Fibroblast of mammary gland (primary cell): ENCODE measurements at places on chromosomes 2 and 18.

- no peak for DNase-seq
Observed at GRCh38 chr2:80568011-80568410, 263.5 kb upstream of the LRRTM1 start.

- DNase-seq = no peak
Observed at GRCh38 chr2:130911996-130912395, 75.3 kb downstream of the ARHGEF4 start.

DNA sequence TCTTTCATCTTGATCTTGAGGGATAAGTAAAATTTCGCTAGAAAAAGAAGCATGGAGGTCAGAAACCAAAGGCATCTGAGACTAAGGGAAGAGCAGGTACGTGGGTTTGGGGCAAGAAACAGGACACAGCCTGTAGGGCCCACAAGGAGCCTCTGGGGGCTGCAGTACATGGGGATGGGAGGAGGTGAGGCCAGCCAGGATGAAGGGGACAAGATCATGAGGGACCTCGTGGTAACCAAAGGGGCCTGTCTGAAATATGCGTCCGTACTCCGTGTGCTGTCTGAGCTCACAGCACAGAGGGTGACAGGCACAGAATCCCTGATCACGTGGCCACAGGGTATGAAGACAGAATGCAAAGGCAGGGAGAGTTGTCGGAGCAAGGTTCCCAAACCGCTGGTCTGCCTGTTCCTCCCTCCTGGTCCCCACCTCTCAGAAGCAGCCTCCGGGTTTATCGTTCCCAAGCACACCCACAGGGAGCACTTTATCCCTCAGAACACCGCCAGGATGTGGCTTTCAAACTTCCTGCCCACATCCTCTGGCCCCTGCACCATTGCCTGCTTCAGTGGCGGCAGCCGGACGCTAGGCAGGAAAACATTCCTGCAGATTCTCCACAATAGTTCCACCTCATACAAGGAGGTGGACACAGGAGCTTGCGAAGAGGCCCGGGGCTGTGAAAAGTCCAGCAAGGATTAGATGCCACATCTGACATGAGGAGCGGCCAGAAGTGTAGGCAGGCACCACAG is 12.0 kb downstream of the TMEM163 start:
- no peak for DNase-seq

DNA sequence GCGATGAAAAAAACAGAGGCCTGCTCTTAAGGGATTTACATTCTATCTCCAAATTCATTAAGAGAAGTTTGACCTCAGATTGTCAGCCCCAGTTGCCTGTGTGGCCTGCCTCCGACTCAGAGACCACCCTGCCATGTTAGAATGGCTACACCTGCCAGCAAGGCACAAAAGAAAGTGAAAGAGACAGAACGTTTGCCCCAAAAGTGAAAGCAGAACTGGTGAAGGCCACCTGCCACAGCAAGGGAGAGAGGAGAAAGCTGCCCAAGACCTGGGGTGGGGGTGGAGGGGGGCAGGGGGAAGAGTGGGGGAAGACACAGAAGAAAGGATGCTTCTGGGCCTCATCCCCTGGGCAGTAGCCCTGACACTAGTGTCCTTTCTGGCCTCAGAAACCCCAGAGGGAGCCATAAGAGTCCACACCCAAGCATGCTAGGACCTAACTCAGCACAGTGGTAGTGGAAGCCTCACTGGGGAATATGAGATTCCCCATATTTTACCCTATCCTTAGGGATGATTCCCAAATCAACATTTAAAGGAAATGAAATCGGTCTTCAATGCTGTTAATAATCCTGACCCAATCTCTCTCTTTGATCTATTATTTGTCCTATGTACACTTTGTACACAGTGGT is 389.7 kb downstream of the TXNL1 start:
- no peak for DNase-seq

GRCh38 chr18:75810961-75811551 is 383.6 kb upstream of the SMIM21 start:
- DNase-seq = no peak

DNA sequence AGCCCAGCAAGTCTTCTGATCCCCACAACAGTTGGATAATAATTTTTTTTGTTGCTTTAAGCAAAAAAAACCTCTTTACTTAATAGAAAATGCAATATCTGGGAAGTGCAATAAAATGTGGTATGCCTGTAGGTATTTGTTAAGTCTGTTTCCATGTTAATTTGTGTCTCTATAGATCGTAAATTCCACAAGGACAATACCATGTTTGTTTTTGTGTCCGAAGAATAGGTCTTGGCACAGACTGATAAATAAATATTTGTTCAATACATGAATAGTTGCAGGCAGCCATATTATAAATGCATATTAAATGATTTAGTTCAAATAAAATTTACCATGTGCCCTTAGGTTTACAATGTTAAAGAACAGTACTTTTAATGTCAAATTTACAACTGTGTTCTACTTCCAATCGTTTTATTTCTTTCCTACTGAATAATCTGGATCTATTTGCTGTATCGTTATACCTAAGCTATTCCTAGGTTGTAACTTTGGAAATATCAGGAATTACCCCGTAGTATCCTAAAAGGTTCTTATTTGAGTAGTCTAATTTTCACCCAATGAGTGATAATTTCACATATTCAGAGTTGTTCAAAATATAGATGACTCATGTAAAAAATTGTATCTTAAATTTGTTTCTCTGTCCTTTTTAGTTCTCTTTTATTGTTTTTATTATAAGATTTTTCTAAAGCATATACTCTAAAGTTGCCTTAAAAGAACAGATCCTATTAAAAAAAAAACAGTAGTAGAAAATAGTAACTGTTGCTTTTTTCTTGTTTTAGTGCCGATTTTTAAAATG is 151.8 kb downstream of the EHBP1 start:
- no peak for DNase-seq

DNA sequence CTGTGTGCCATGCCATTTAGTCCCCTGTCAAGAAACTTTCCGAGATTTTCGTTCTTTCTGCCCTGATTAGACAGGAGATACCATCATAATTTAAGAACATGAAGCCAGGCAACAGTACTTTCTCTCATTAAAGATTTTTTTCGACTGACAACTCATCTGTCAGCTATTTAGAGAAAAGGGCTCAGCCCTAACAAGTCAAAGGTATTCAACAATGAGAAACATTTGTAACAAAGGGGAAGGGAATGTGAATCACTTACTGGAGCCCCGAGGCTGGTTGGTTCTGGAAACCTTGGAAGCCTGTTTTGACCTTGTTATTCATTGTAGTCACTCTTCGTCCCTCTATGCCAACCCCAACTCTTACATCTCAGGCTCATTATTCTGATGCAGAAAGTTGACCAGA is 199.4 kb downstream of the SPP2 start:
- DNase-seq = peak; percentile 66

DNA sequence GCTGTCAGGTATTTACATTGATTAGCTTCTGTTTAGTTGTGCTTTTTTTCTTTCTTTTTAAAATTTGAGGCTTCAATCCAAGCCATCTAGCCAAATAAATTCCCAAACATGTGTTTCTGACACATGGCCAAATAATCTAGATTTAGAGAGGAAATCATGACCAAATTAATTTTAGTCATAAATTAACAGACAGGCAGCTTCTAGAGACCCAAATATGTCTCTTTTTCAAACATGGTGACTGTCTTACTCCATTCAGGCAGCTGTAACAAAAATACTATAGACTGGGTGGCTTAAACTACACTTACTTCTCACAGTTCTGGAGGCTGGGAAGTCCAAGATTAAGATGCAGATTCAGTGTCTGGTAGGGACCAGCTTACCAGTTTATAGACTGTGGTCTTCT is 23.2 kb upstream of the NAB1 start:
- DNase-seq = no peak

- DNase-seq = no peak
Observed at GRCh38 chr18:2654928-2655177, 673 bp upstream of the SMCHD1 start.

DNA sequence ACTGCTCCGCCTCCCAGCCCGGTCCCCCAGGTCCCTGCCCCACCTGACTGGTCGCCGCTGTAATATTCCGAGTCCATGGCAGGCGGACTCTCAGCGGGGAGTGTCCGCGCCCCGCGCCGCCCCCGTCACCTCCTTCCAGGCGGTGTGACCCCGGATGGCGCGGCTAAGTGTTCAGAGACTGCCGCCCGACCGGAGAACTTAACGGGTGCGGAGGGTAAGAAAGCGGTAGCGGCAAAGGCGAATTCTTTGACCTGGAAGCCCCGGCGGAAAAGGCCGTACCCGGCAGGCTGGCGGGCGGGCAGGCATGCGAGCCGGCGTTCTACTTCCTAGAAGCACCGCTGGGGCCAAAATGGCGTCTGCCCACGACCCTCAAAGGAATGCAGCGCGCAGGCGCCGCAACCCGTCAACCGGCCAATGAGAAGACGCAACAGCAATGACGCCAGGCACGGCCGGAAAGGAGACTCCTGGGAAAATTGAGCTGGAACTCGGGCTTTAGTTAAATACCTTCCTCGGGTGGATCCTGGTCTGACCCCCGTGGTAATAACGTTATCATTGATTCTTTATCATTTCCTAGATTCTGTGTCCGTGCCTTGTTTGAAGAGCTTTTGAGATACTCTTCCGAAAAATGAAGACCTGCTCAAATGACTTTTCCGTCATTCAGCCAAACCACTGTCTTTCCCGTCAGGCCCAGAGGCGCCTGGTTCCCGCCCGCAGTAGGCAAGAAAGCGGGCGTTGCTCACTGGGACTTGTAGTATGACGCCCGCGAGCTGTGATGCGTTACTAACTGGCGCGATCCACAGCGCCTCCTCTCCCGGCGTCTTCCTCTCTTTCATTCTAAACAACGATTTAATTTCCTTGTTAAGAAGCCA is at the start of gene IWS1:
IWS1 (minus strand) TSS at position 358 of the 869 bp plus-strand sequence; CDS start at position 77, 281 bp downstream.
- DNase-seq = peak; percentile 95

GRCh38 chr2:57181315-57182038 is 865.1 kb upstream of the VRK2 start:
- DNase-seq = peak; percentile 54

- no peak for DNase-seq
Observed at GRCh38 chr18:4581966-4582365, 126.9 kb upstream of the DLGAP1 start.

- DNase-seq = no peak
Observed at GRCh38 chr2:10366601-10367270, 64.0 kb downstream of the HPCAL1 start.

- no peak for DNase-seq
Observed at GRCh38 chr2:74890711-74891110, 56.8 kb downstream of the HK2 start.

DNA sequence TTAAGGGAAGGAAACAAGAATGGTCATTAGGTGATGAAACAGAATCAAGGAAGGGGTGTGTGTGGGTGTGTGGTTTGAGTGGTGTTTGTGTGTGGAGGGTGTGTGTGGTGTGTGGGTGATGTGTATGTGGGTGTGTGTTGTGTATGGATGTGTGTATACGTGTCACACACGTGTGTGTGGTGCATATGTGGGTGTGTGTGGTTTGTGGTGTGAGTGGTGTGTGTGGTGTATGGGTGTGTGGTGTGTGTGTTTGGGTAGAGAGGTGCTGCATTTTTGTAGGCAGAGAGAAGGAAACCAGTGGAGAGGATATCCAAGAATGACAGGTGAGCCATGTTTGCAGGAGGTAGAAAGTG is 1.1 kb upstream of the CEP192 start:
- DNase-seq = peak; percentile 18

DNA sequence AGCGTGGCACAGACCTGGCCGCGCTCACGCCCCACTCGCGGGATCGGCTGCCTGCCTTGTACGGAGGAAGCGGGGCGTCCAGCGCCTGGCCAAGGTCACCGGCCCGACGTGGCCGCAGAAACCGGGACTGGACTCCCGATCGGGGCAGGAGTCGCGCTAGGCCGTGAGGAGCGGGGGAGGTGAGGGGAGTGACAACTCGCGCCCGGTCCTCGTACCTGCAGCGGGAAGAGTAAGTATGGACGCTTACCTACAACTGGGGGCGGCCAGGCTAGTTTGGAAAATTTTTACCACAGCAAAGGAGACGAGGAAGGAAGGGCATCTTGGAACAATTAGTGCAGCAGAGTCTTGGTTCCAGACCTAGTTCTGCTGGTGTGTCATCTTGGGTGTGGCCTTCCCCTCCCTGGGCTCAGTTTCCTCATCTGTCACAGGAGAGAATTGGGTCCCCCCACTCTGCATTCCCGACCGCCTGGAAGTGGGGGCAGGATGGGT is 693 bp downstream of the UBE2F start:
- DNase-seq = peak; percentile 32

DNA sequence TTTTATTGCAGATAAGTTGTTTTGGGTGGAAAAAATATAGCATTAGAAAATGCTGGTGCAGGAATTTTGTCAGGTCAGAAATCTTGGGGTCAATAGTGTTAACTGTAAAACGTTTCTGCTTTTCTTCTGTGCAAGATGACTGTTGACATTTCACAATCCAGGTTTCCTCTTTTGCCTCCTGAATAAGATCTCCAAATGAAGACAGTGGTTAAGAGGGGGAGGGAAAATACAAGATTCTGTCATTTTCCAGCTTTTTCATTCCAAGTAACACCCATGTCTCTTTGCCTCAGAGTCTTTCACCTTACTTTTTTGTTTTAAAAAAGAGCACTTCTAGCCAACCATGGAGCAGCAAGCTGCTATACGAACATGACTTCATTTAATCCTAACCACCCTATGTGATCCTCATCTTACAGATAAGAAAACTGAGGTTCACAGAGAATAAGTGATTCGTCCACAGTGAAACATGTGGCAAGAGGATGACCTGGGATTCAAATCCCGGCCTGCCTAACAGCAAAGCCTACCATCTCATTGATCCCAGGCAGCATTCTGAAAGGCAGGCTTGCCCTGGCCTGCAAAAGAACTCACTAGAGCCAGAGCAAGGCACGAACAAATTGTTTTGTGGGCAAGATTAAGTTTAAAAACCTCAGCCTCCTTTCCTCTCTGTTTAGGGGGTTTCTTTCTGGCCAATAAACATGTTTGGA is 3.0 kb downstream of the PLEK start:
- DNase-seq = no peak

- DNase-seq = peak; percentile 97
Observed at GRCh38 chr2:117814417-117815264, at the start of gene DDX18. DDX18 (plus strand) TSS chr2:117814691; CDS start chr2:117814778, 87 bp downstream.

- peak; percentile 94 for DNase-seq
Observed at GRCh38 chr2:177753682-177754491, 318.7 kb downstream of the PDE11A start.

DNA sequence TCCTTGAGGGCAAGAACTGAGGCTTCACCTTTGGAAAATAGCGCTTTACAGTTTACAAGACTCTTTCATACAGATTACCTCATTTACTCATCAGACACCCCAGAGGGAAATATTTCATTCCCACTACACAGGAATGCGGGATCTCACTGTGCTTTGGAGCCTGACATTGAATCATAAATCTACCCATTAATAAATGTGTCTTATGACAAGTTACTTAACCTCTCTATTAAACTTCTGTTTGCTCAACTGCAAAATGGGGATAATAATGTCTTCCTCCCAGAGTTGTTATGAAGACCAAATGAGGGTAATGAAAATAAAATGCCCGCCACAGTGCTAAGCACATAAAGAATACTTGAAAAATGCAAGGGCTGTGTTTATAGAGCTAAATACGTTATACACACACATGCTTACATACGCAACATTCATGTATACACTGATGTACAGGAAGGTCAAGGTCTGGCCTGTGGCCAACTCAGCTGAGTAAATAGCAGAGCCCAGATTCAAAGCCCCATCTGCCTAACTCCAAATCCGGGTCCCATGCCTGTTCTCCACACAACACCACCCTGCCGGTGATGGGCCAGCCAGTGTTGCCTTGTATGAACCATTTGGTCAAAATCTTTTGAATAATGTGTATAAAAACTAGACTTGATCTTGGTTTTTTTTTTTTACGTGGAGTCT is 77.8 kb upstream of the STPG4 start:
- no peak for DNase-seq

GRCh38 chr2:37589298-37589697 is 82.1 kb downstream of the CDC42EP3 start:
- peak; percentile 62 for DNase-seq

- DNase-seq = no peak
Observed at GRCh38 chr18:52764316-52764715, 424.3 kb downstream of the DCC start.

GRCh38 chr2:241939541-241939940 is 70.0 kb downstream of the RTP5 start:
- DNase-seq = no peak
